ENCODE measurements at places on chromosomes 12 and 14. TPM values are rescaled to one million over a fixed set of nuclear protein-coding genes. Genes with fewer than 3 reads are reported as not detected.

SLC6A15 gene
- 0.27 TPM for total RNA-seq

OR4K1 gene
- total RNA-seq: not detected

PLCZ1 gene
- not detected for total RNA-seq

MARCHF9 gene
- total RNA-seq: 11.7 TPM

DNA sequence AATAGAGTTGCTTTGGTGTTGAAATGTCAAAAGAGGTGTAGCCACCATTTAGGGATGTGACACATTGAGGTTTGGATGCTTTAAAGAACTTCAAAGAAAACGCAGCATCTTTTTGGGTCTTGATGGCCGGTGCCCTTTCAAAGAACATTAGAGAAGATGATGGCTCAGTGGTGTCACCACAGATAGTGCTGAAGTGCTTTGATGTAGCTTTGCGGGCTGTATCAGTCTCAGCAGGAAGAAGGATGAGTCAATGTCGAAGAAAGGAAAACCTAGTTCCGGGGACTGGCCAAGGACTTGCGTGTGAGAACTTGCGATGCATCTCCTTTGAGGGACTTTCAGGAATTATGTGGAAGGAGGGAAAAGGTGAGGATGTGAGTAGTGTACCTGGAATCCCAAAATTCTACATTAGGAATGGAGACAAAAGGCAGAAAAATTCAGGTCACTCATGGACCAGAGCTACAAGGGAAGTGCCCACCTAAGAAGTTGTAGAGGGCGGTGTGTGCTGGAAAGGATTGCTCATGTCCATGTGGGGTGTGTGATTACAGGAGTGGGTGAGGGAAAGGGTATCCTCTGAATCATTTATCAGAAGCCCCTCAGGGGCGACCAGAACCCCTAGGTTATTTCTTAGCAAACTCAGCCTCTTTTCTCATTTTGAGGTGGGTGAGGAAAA lies 39.7 kb upstream of the GZMB start:
- DNase-seq: peak; percentile 27

DNA sequence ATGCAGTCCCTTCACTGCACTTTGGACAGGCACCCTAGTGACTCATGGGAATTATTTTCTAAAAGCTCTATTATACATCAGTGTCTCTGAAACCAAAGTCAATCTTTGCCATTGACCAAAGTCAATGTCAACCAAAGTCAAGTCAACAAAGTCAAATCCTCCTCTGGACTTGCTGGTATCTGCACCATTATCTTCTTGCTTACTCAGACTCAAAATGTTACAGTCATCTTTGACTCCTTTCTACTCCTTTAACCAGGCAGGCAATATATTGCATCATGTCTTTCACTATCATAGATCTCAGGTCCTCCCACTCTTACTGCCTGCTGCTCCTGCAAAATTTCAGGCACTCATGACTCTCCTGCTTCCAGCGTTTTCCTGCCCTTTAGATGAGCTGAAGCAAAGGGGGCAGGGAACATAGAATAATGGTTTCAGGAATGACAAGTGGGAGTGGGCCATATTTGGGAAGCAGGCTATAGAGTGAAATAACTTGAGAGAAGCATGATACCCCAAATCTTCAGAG lies 39.2 kb downstream of the IGF1 start:
- no peak for DNase-seq

DNA sequence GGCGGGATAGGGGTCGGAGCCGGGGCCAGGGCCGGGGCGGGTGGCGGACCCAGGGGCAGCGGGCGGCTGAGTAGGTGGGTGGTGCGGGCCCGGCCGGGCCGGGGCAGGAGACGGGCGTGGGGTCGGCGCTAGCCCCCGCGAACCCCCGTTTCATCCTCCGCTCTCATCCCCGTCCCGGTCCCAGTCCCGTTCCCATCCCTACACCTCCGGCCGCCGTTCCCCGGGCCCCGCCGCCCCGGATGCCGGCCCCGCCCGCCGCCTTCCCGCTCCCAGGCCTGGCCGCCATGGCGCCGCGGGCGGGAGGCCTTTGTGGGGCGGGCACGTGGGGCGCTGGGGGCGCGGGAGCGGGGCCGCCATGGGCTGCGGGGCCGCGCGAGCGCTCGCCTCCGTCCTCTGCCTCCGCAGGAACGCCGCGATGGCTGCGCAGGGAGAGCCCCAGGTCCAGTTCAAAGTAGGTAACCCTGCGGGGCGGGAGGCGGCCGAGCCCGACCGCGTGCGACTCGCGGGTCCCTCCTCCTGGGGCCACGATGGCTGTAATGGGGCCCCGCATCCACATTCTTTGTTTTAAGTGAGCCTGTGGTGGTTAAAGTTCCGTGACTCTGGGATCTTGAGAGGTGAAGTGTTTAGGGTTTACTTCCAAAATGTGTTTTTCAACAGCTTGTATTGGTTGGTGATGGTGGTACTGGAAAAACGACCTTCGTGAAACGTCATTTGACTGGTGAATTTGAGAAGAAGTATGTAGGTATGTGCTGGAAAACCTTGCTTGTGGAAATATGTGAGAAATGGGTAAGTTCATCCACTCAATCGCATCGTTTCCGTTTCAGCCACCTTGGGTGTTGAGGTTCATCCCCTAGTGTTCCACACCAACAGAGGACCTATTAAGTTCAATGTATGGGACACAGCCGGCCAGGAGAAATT lies 572 bp downstream of the RAN start:
- DNase-seq: peak; percentile 37

- peak; percentile 58 for DNase-seq
Measured at GRCh38 chr12:93571925-93572711, at the start of gene SOCS2. Gene SOCS2, plus strand, starts transcription at chr12:93572675. Its CDS starts 223 bp downstream, at chr12:93572898.

DNA sequence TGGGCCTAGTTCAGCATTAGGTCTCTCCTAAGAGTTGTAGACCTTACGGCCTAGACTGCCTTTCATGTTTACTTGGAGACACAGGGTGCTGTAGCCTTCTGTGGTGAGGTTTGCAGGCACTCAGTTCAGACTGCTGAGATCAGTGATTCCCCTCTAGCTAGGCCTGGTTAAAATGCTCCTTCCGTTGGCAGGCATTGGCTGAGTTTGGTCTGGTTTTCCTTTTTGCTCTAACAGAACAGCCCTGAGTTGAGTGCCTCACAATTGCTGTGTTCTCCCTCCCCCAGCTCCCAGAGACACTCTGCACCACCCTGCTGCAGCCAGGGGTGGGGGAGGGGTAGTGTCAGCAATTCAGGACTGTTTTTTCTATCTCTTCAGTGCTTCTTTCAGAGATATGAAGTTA lies 178.9 kb upstream of the DYRK2 start:
- DNase-seq: no peak

- peak; percentile 11 for DNase-seq
Measured at GRCh38 chr14:56491299-56492285, 88.0 kb upstream of the TMEM260 start.

DNA sequence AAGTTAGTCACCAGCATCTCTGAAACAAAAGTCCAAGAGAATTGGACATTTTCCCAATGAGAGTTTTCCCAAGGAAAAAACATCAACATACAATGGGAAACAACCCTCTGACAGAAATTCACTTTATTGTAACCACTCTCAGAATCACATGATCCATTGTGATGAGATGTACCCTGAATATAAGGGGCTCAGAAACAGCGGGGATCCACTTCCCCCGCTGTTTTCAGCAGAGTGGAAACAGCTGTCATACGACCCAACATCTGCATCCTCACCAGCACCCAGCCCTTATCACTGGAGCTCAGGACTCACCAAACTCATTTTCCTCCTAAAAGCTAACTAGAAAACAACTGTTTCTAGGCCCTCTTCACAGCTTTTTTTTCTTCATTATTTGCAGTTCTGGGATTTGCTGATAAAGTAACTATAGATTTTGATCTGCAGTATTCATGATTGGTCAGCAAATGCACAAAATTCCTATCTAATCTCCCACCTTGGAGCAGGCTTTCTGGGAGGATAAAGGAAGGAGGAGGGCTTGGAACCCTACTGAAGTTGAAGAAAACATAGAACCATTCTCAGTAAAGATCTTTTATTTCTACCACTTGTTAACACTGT lies 31.3 kb downstream of the CORO1C start:
- no peak for DNase-seq
